RPMI7951 (cell line): ENCODE measurements at places on chromosomes 13 and 19.
A peak's percentile ranks its signal among the peaks of the same experiment; 100 is the strongest.

- no peak for DNase-seq
Observed at GRCh38 chr13:48660361-48661076, 6.8 kb downstream of the CYSLTR2 start.

- peak; percentile 73 for DNase-seq
Observed at GRCh38 chr19:43148233-43148632, 38.1 kb downstream of the PSG5 start.

DNA sequence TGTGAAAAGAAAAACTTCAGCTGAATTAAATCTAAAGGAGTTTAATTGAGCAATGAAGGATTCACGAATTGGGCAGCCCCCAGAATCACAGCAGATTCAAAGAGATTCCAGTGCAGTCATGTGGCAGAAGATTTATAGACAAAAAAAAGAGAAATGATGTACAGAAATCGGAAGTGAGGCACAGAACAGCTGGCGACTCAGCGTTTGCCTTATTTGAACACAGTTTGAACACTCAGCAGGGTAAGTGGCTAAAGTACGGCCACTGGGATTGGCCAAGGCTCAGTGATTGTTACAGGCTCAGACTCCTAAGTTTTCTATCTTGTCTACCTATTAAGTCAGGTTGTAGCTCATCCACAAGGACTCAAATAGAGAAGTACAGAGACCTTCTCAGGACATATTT, 11.6 kb upstream of the CFAP97D2 start:
- no peak for DNase-seq

GRCh38 chr13:109154546-109154945, 525.1 kb downstream of the MYO16 start:
- DNase-seq, result no peak

GRCh38 chr13:41533266-41534052, 76.1 kb downstream of the RGCC start:
- no peak for DNase-seq

- DNase-seq, result no peak
Observed at GRCh38 chr13:33583398-33583797, 234.6 kb upstream of the RFC3 start.

GRCh38 chr13:43487461-43487860, 299.3 kb downstream of the ENOX1 start:
- no peak for DNase-seq

- DNase-seq, result peak; percentile 19
Observed at GRCh38 chr19:52343548-52343947, 7.5 kb downstream of the ZNF610 start.

- no peak for DNase-seq
Observed at GRCh38 chr13:79645569-79645968, 164.6 kb downstream of the NDFIP2 start.

DNA sequence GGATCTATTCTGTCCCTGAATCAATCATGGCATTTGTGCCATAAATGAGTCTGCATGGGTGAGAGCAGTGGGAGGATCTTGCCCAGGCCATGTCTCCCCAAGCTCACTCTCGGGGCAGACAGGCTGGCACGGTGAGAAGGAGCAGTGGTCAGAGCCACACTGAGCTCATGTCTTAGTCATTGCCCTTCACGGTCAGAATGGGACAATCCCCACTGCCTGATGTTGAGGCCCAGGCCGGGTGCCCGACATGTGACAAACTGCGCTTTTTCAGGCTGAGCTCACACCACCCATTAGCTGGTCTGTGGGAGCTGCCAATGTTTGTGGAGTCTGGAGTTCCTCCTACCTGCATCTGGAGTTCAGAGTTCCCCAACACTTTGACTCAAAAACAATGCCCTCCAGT, 481.9 kb downstream of the COG6 start:
- DNase-seq, result peak; percentile 70

- DNase-seq, result no peak
Observed at GRCh38 chr13:67416047-67416925, 186.2 kb upstream of the PCDH9 start.

DNA sequence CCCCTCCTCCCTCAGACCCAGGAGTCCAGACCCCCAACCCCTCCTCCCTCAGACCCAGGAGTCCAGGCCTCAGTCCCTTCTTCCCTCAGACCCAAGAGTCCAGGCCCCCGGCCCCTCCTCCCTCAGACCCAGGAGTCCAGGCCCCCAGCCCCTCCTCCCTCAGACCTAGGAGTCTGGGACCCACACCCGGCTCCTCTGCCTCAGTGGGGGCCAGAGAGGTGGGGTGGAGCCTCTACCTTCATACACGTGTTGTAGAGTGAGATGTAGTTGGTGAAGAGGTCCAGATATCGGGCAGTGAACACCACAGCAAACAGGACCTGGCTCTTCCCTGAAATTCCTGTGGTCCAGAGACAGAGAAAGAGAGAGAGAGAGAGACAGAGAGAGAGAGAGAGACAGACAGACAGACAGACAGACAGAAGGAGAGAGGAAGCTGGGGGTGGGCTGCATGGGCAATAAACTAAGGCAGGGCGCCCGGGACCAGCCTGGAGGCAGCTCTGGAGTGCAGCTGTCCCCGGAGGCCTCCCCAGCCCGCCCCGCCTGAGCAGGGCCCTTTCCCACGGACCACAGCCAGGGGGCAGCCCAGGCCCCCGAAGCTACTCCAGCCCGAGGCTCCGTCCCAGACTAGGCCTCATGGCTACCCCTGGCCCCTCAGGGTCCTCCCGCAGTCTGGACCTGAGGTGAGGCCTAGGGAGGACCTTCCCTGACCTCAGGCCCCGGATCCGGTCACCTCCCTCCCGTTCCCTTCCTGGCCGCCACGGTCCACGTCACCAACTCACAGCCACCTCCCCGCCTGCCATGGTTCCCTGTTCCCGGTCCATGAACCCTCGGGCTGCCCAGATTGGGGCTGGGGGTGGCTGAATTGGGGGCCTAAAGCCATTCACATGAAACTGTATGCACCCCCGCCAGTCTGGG, 907 bp downstream of the KDELR1 start:
- DNase-seq, result peak; percentile 61

- DNase-seq, result no peak
Observed at GRCh38 chr13:75308222-75308621, 173.7 kb downstream of the TBC1D4 start.

DNA sequence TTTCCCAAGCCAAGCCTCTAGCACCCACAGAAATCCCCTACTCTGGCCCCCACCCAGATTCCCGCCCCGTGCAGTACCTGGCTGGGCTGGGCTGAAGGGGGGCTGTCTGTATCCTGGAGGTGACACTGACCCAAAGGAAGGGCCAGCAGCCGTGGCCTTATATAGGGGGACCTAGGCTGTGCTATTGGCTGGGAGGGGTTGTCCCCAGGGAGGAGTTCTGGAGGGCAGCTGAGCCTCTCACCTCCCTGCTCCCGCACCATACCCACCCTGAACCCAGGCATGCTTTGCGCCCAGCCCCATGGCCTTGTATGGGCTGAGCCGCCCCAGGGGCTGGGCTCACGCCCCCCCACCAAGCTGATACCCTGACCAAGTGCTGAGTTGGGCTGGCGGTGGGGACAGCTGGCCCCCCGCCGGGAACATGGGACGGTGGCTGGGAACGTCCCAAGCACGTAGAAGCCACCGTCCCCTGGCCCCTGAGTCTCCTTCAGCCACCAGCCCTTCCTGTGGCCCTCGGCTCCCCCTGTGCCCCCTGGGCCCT, at the start of gene CKM:
Gene CKM, minus strand, starts transcription at position 132 of the 538 bp plus-strand sequence. CDS start 3,162 bp downstream, outside the sequence.
- DNase-seq, result no peak

GRCh38 chr19:30968210-30968609, 381.0 kb downstream of the TSHZ3 start:
- DNase-seq, result peak; percentile 47

GRCh38 chr19:28066161-28066560, 1146.8 kb downstream of the UQCRFS1 start:
- DNase-seq, result no peak

DNA sequence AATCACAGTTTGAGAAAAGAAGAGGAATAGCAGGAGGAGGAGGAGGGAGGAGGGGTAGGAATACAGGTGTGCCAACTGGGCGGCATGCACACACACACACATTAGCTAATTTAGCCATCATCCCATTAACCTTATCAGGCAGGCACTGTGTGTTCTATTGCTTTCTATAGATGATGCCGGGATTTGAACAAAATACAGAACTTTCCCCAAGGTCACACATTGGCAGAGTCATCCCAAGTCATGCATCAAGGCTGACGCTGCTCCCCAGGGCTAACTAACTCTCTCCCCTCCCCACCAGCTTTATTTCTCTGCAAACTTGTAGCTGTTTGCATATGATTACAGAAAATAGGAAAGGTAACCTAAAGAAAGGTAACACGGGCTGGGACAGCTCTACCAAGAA, 83.0 kb downstream of the NUFIP1 start:
- no peak for DNase-seq

DNA sequence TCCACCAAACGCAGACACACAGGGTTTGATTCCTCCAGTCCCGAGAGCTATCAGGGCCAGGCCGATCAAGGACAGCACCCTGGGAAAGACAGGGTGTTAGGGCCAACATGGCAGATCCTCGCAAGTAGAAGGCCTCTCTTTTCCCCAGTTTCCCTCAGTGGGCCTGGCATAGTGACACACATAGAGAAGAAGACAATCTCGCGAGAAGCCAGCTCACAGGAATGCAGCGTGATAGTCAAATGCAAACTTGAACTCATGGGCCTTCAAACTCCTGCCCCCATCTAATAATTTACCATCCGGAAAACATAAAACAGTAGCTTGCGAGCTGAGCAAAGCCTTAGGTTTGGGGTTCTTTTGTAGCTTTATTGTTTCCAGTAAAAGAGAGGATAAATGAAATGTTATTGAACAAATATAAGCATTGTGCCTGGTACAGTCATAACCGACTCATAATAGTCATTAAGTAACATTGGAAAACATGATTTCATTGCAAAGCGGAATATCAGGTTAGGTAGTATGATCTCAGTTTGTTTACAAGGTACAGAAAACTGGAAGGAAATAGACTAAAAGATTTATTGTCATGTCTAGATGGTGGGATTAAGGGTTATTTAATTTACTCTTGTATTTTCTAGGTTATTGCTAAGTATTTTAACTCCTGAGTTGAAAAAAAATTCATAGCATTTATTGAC, 30.5 kb downstream of the SLC15A1 start:
- no peak for DNase-seq

GRCh38 chr19:16135430-16136127, 7.9 kb upstream of the HSH2D start:
- no peak for DNase-seq

DNA sequence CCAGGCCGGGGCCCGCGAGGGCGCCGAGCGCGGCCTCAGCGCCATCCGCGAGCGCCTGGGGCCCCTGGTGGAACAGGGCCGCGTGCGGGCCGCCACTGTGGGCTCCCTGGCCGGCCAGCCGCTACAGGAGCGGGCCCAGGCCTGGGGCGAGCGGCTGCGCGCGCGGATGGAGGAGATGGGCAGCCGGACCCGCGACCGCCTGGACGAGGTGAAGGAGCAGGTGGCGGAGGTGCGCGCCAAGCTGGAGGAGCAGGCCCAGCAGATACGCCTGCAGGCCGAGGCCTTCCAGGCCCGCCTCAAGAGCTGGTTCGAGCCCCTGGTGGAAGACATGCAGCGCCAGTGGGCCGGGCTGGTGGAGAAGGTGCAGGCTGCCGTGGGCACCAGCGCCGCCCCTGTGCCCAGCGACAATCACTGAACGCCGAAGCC, 3.3 kb downstream of the APOE start:
- DNase-seq, result no peak

DNA sequence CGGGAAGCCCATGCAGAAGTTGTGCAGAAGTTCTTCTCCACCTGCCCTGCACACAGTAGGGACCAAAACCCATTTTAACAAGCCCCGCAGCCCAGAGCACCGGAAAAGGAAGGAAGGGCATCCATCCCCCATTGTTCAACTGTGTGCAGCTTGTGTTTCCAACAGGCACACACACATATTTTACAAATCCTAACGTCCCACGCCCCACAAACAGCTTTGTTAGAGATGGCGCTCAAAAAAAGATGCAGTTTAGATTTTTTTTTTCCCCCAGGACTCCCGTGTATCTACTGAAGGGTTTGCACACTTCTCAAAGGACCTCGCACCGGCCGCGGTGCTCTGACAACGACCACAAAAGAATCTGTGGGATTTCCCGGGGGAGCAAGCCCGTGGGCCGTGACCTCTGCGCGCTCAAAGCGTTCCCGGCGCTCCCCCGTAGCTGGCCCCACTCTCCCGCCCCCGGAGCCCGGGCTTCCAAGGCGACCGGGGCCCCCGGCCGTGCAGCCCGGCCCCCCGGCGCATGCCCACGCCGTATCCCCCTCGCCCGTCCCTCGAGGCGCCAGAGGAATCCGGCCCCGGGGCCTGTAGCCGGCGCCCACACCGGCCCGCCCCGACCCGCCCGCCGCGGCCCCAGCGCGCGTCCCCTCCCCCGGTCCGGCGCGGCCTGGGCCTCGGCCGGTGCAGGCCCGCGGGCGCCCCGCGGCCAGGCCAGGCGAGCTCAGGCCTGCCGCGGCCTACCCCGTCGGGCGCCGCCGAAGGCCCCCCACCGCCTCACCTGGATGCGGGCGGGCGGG, 523 bp downstream of the ELAVL1 start:
- peak; percentile 26 for DNase-seq

GRCh38 chr13:65217471-65217995, 2012.6 kb downstream of the PCDH9 start:
- DNase-seq, result no peak

DNA sequence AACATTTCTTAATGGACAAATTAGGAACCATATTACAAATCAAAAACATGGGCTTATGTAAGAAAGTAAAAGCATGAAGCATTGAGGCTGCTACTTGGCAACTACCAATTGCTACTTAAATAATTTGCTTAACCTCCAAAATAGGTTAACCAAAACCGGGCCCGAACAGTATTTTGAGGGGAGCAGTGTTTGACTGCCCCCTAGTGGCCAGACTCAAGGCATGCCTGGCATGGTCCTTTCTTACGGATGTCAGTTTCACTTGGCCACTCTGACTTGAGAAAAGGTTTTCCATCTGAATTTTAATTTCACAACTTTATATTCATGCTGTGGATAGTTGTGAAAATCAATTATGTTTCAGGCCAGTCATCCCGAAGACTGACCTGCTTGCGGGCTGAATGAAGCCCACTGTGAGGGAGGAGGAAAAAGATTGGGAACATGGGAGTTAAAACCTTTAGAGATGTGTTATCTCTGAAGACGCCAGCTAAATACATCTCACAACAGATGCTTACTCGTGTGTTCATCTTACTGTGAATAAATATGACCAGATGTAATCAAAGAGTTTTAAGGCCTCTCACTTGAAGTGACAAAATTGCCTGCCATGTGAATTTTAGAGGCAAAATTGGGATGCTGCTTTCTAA, 2.9 kb downstream of the RXFP2 start:
- DNase-seq, result peak; percentile 74

DNA sequence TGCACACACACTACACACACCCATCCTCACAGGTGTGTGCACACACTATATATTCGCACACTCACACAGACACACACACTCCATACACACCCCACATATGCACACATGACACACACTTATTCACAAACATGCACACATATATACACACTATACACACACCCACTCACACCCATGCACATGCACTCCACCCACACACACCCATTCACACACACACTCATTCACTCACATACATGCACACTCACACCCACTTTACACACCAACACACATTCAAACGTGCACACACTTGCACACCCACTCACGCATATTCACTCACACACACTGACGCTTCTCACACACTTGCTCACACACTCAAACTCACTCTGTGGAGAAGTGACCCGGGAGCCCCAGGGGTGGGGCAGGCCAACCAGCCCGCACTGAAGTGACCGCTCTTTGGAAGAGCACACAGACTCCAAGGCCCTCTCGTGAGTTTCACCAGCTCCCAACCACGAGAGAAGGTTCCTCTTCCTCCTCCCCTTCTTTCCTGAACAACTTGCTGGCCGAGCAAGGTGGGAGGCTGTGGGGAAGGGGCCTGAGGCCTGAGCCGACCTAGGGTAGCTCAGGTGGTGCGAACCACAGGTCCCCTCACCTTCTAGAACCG, 86.1 kb upstream of the TM9SF2 start:
- no peak for DNase-seq

GRCh38 chr13:112683581-112683980, 6.3 kb upstream of the ATP11A start:
- DNase-seq, result no peak
